ENCODE measurements at places on chromosomes 5 and 9.

GRCh38 chr5:154236536-154237375, 46.2 kb downstream of the GALNT10 start:
- DNase-seq, result no peak

DNA sequence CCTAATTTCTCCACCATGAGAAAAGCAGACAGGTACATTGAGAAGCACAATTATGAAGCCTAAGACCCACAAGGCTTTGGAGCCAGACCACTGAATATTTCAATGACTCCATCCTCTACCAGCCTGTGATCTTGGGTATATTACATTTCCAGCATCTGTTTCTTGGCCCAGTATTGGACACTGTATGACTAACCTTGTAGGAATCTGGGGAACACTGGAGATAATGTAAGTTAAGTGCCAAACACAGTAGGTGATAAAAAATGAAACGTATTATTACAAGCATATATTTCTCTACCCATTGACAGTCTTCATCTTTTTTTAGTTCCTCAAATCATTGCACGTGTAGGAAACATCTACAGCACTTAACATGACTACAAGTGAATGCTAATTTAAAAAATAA, 28.6 kb upstream of the FEM1C start:
- no peak for DNase-seq

DNA sequence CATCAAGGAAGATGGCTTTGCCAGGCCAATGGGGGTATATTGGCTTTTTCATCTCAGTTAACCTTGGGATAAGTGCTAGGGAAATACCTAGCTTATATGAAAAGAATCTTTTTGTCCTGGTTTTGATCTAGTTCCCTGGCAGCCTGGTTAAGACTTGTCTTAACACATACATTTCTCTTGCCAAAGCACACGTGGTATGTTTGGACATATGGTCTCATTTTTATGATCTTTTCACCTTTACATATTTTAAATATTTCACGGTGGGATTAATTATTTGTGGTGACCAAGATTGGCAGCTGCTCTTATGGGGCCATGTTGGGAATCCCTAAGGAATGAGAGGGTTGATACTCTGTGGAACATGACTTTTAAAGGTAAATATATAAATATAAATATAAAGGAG, 312.5 kb downstream of the NPR3 start:
- DNase-seq, result no peak

- no peak for DNase-seq
Observed at GRCh38 chr5:13930541-13931171, 13.8 kb downstream of the DNAH5 start.
